ENCODE measurements at places on chromosomes 3 and 15.

- H3K27me3 ChIP-seq: no peaks in the 10 kb centered on the region
- no peaks in the 10 kb centered on the region for H3K36me3 ChIP-seq
- H3K4me3 ChIP-seq: no peak overlapping the region
- no peak for DNase-seq
These were observed 17.9 kb upstream of the ABI3BP start for GRCh38 chr3:101011136-101011535.

DNA sequence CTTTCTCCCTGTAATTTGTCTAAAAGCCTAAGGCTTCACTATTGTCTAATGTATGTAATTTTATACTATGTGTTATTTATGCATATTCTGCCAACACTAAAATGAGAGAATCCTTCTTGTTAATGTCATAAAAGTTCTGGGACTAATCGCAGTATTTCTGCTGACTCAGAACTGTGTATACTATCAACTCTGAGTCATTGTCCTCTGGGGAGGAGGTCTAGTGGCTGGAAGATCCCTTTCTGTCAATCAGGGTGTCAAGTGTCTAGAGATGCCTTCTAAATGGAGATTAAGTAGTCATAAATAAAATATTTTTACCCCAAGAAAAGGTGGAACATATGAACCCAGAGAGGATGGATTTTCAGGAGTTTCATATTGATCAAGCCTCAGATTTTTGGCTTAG lies 473.4 kb downstream of the AGBL1 start:
- no peak for DNase-seq
- H3K36me3 ChIP-seq: no peaks in the 10 kb centered on the region
- H3K27me3 ChIP-seq: no peaks in the 10 kb centered on the region
- H3K4me1 ChIP-seq: peaks cover 2% of the 10 kb centered on the region

DNA sequence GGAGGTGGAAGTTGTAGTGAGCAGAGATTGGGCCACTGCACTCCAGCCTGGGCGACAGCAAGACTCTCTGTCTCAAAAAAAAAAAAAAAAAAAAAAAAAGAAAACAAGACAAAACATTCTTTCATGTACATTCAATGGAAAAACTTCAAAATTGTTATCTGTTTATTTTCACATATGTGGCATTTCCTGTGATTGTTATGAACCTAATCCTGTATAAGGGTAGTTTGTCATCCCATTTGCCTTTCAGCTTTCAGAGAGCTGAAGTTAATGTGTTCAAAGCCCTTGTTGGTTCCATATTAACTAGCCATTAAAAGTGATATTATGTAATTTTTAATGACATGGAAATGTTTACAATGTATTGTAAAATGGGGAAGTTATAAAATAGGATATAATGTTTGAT lies 17.3 kb upstream of the NCK1 start:
- no peak for DNase-seq
- no peaks in the 10 kb centered on the region for H3K36me3 ChIP-seq
- no peaks in the 10 kb centered on the region for H3K27me3 ChIP-seq
- H3K4me3 ChIP-seq: no peak overlapping the region
- H3K4me1 ChIP-seq: no peaks in the 10 kb centered on the region

DNA sequence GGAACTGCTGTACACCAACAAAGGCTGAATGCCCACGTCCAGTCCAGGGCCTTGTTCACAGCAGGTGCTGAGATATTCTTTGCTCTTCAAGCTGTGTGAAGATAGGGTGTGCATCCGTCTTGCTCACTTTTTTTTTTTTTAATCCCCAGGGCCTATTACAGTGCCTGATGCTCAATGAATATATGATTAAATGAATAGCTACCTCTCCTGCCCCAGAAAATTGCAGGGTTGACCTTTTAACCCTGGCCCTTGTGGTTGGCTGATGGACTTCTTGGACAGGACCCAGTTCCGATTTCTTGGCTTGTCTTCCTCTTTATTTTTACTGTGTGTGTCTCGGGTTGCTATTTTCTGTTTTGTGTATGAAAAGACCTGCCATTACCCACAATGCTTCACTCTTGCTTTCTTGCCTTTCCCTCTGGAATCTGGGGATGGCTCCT lies 2.9 kb upstream of the FYTTD1 start:
- no peaks in the 10 kb centered on the region for H3K4me1 ChIP-seq
- no peaks in the 10 kb centered on the region for H3K27me3 ChIP-seq
- H3K36me3 ChIP-seq: no peaks in the 10 kb centered on the region
- DNase-seq: no peak

- no peak overlapping the region for H3K27ac ChIP-seq
- H3K27me3 ChIP-seq: no peaks in the 10 kb centered on the region
- H3K4me1 ChIP-seq: peaks cover 3% of the 10 kb centered on the region
- no peak overlapping the region for H3K4me3 ChIP-seq
- DNase-seq: no peak
- H3K36me3 ChIP-seq: no peaks in the 10 kb centered on the region
These were observed 36.6 kb downstream of the GOLGA6A start for GRCh38 chr15:74045636-74046274.

GRCh38 chr3:11187681-11188080 lies 33.4 kb downstream of the HRH1 start:
- no peaks in the 10 kb centered on the region for H3K4me1 ChIP-seq
- no peaks in the 10 kb centered on the region for H3K36me3 ChIP-seq
- no peak overlapping the region for H3K4me3 ChIP-seq
- DNase-seq: no peak
- no peak overlapping the region for H3K27ac ChIP-seq

DNA sequence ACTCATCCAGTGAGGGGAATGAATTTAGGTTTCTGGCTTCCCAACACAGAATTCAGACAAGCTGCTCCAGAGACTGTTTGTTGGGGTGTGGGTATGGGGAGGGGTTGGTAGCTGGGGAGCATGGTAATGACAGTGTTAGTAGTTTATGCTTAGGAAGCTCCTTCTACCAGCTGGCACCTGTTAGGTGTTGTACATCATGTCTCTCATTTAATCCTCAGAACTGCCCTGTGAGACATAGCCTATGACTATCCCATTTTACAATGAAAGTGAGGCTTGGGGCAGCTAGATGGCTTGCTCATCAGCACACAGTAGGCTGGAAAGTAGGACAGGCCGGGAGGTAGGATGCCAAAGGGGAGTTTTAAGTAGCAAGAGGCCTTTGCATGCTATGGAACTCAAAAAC lies 2.5 kb downstream of the EIF4E3 start:
- H3K27me3 ChIP-seq: peaks cover 6% of the 10 kb centered on the region
- H3K4me1 ChIP-seq: no peaks in the 10 kb centered on the region
- H3K27ac ChIP-seq: no peak overlapping the region
- H3K36me3 ChIP-seq: no peaks in the 10 kb centered on the region

- H3K27me3 ChIP-seq: no peaks in the 10 kb centered on the region
- H3K4me1 ChIP-seq: no peaks in the 10 kb centered on the region
- no peak overlapping the region for H3K4me3 ChIP-seq
- DNase-seq: no peak
These were observed 11.5 kb upstream of the PRKAR2A start for GRCh38 chr3:48859206-48859605.

GRCh38 chr15:75684648-75685047 lies 28.0 kb downstream of the CSPG4 start:
- no peak overlapping the region for H3K4me3 ChIP-seq
- DNase-seq: no peak
- H3K36me3 ChIP-seq: no peaks in the 10 kb centered on the region

GRCh38 chr15:85859671-85860070 lies 64.9 kb upstream of the KLHL25 start:
- H3K27me3 ChIP-seq: no peaks in the 10 kb centered on the region
- no peak overlapping the region for H3K4me3 ChIP-seq
- H3K4me1 ChIP-seq: peaks cover 3% of the 10 kb centered on the region

GRCh38 chr3:197550489-197550888 lies 5.3 kb downstream of the BDH1 start:
- peaks cover 5% of the 10 kb centered on the region for H3K4me1 ChIP-seq
- no peak overlapping the region for H3K27ac ChIP-seq
- no peaks in the 10 kb centered on the region for H3K27me3 ChIP-seq
- no peak for DNase-seq
- H3K36me3 ChIP-seq: no peaks in the 10 kb centered on the region

- no peak for DNase-seq
- no peak overlapping the region for H3K27ac ChIP-seq
- H3K4me3 ChIP-seq: no peak overlapping the region
- no peaks in the 10 kb centered on the region for H3K27me3 ChIP-seq
- H3K4me1 ChIP-seq: no peaks in the 10 kb centered on the region
These were observed 295.8 kb upstream of the THBS1 start for GRCh38 chr15:39285071-39285470.

- H3K4me3 ChIP-seq: no peak overlapping the region
- no peaks in the 10 kb centered on the region for H3K27me3 ChIP-seq
- H3K36me3 ChIP-seq: no peaks in the 10 kb centered on the region
- H3K27ac ChIP-seq: no peak overlapping the region
These were observed 30.1 kb upstream of the LRRC3B start for GRCh38 chr3:26592451-26592850.

DNA sequence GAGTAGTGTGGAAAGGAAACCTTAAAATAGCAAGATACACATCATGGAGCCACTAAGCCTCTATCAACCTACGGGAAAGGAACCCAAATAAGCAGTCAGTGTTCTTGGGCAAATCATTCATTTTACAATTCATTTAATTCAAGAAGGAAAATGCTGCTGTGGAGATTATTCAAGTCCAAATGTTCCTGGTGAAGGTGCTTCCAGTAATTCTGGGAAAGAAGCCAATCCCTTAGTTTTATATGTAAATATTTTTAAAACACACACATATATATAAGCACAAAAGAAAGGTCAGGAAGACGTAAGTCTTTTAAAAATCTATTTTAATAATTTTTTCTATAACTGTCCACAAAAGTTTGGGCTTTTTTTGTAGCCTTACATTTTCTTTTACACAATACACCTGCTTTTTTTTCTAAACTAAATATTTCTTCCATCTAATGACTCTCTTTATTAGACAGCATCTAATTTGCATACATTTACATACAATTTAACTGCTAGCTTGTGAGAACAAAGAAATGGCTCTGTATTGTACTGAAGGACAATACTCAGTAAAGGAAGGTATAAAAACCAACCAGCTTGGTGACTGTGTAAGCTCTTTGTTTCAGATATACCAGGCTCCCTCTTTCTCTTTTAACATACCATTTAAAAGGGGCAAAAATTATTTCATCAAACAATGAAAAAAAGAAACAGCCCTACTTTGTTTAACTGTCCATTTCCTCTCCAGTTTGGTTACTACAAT lies 269.5 kb downstream of the ZBTB20 start:
- 0 out of 2 replicates have a peak, but pooled peaks cover 1% of the 10 kb centered on the region for H3K4me1 ChIP-seq
- no peaks in the 10 kb centered on the region for H3K27me3 ChIP-seq
- H3K27ac ChIP-seq: no peak overlapping the region
- DNase-seq: no peak
- no peak overlapping the region for H3K4me3 ChIP-seq

- DNase-seq: no peak
- H3K27ac ChIP-seq: no peak overlapping the region
- no peak overlapping the region for H3K4me3 ChIP-seq
These were observed 3.0 kb downstream of the SLC27A2 start for GRCh38 chr15:50184863-50185504.

DNA sequence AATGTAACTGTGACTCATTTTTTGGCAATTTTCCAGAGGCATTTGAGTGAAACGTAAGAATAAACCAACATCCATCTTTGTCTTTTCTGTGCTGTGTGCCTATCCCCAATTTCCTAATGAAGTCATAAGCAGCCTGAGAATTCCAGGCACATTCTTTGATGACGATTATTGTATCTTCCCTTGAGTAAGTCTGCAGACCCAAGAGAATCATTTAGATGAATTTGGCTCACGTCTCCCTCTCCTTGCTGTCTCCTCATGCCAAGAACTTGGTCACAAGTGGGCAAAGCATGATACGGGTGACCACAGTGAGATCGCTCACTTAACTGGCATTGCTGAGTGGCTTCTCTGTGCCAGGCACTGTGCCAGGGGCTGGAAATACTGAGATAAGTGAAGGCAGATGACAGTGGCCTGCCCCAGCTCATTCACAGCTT lies 384.5 kb upstream of the IL12A start:
- H3K36me3 ChIP-seq: no peaks in the 10 kb centered on the region
- no peaks in the 10 kb centered on the region for H3K4me1 ChIP-seq
- H3K27ac ChIP-seq: no peak overlapping the region
- no peak overlapping the region for H3K4me3 ChIP-seq
- H3K27me3 ChIP-seq: no peaks in the 10 kb centered on the region
- DNase-seq: no peak

- no peak for DNase-seq
- H3K27ac ChIP-seq: no peak overlapping the region
- no peak overlapping the region for H3K4me3 ChIP-seq
- H3K36me3 ChIP-seq: no peaks in the 10 kb centered on the region
- no peaks in the 10 kb centered on the region for H3K4me1 ChIP-seq
These were observed 11.6 kb upstream of the SCAMP5 start for GRCh38 chr15:74983725-74984231.

DNA sequence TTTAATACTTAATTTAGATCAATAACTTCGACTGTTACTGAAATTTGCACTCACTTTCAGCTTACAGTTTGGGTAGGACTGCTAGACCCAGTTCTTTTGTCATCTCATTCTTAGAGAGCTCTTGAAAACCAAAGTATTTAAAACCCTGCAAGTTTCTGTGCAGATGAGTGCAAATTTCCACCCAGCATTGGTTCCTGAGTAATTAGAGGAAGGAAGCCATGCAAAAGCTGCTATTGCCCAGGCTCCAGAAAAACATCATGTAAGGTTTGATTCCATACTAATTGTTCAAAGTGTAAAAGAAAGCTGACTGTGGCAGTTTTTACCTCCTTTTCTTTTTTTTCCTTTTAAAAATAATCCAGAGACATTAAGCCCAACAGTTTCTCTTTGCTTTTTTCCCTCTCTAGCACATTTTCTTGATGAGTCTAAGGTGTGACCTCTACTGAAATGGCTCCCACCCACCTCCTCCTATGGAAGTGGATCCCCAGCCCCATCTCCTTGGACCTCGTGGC lies 30.3 kb downstream of the ABHD2 start:
- H3K36me3 ChIP-seq: no peaks in the 10 kb centered on the region
- no peak for DNase-seq
- H3K27me3 ChIP-seq: no peaks in the 10 kb centered on the region
- H3K27ac ChIP-seq: no peak overlapping the region
- peaks cover 2% of the 10 kb centered on the region for H3K4me1 ChIP-seq

DNA sequence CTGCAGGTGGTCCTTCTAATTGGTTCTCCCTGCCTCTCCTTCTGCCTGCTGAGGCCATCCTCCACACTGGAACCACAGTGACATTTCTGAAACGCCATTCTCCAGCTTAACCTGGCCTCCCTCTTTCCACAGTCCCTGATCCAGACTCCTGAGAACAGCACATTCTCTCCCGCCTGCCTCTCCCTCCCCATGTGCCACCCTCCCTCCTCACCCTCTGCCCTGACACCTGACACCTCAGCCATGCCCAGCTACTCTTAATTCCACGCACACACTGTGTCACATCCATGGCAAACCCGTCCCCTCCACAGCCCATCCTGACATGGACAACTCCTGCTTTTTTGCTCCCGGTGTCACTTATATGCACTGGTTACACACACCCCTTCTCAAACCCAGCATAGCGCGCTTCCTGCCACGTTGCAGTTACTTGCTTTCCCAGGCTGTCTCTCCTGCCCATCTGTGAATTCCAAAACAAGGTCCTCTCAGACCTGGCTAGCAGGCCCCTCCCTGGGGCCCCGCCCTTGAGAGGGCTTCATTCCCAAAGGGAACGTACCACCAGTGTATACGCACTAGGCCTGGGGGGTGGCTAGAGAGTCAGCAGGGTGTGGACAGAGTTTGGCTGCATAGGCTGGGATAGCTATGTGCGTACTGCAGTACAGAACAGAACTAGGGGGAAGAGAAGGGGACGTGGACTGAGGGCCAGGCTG lies 92.7 kb upstream of the BLM start:
- no peaks in the 10 kb centered on the region for H3K36me3 ChIP-seq
- no peaks in the 10 kb centered on the region for H3K4me1 ChIP-seq
- H3K27me3 ChIP-seq: no peaks in the 10 kb centered on the region
- no peak overlapping the region for H3K4me3 ChIP-seq

- H3K27me3 ChIP-seq: no peaks in the 10 kb centered on the region
- no peak for DNase-seq
- H3K4me1 ChIP-seq: no peaks in the 10 kb centered on the region
- no peaks in the 10 kb centered on the region for H3K36me3 ChIP-seq
- H3K4me3 ChIP-seq: no peak overlapping the region
These were observed 196.5 kb downstream of the MECOM start for GRCh38 chr3:169466990-169467389.

All from iPS DF 6.9 (cell line).